ENCODE measurements at places on chromosomes 2 and 18.

DNA sequence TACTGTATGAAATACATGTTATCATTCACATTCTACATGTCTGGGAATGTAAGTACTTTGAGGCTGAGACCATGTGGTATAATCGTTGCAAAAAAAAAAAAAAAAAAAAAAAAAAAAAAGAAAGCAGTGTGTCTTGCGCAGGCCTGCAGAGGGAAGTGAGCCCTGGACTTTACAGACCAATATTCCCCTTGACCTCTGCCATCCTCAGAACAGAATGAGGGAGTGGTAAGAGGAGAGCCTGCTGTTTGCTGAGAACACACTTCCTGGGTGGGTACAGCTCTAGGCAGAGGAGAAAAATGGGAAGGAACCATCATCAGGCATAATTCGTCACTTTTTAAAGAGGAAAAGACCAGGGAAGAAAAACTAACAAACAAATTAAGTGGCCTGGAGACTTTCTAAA, 28.8 kb upstream of the TBC1D8 start:
- no peak for DNase-seq

GRCh38 chr2:163259489-163259888, 420.9 kb upstream of the KCNH7 start:
- no peak for DNase-seq

DNA sequence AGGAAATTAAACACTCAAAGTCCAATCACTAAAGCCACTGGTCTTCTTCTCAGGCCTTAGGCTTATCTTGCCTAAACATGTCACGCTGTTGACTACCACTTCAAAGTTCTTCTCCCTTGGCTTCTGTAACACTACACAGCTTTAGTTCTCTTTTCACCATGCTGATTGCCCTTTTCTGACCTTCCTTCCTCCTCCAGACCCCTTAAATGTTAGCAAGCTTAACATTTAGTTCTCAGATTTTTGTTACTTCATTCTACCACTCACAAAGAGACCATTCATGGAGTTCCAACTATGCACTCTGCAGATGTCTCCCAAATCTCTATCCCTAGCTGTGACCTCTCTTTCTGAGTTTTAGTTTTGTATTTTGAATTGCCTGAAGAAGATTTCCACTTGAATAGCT, 64.4 kb downstream of the TTC21B start:
- DNase-seq, result no peak

DNA sequence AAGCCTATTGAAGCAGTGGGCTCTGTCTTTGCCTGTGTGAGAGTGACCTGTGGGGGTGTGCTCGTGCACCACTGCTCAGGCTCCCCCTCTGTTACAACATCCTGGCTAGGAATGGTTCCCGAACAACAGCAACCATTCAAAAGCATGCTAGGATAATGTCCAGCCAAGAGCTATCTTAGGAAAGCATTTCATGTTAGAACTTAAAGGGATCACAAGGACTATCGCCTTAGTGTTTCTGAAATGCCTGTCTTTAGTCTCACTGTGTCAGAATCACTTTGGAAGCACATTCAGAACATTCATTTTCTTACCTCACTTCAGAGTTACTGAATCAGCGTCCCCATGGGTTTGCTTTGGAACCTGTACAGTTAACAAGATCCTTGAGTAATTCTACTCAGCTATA, 134.9 kb upstream of the DSEL start:
- DNase-seq, result no peak

GRCh38 chr2:44560941-44561340, 199.2 kb downstream of the CAMKMT start:
- DNase-seq, result no peak

GRCh38 chr2:204917089-204917701, 371.9 kb downstream of the PARD3B start:
- DNase-seq, result no peak

GRCh38 chr18:21897811-21898210, 157.2 kb downstream of the MIB1 start:
- DNase-seq, result peak; percentile 16

- DNase-seq, result no peak
Observed at GRCh38 chr18:28136071-28136470, 40.9 kb downstream of the CDH2 start.

DNA sequence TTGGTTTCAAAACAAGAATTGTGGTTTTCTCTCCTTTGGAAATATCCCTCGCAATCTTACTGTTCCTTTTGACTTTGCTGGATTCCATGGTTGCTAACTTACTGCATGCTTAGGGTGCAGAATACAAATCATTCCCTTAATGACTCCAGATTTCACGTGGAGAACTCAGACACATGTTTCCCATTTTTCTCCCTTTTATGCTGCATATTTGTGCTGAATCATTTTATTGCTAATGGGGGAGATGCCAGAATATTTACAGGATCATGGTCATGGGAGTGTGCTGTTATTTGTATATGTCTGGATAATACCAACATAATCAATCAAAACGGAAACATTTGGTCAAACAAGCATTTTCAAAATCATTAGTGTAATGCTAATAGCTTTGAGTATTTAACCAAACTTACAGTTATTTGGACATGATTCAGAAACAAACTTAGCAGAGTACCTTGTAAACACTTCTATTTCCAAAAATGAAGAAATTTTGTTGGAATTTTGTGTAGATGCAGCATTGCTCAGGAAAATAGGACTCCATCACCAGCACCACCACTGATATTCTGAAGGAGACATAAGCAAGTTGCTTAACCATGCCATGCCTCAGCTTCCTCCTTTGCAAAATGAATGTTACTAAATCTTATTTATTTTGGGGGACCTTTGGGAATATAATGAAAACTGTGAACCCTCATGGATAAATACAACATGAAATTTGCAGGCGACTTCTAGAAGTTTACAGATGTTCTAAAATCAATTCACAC, 122.5 kb upstream of the RND3 start:
- no peak for DNase-seq

- peak; percentile 21 for DNase-seq
Observed at GRCh38 chr2:197130318-197130717, 180.3 kb downstream of the ANKRD44 start.

GRCh38 chr2:184692141-184692734, 93.9 kb downstream of the ZNF804A start:
- DNase-seq, result no peak

- no peak for DNase-seq
Observed at GRCh38 chr2:26854283-26854827, 6.4 kb downstream of the DPYSL5 start.

GRCh38 chr2:108536133-108536780, 2.0 kb downstream of the LIMS1 start:
- DNase-seq, result no peak

DNA sequence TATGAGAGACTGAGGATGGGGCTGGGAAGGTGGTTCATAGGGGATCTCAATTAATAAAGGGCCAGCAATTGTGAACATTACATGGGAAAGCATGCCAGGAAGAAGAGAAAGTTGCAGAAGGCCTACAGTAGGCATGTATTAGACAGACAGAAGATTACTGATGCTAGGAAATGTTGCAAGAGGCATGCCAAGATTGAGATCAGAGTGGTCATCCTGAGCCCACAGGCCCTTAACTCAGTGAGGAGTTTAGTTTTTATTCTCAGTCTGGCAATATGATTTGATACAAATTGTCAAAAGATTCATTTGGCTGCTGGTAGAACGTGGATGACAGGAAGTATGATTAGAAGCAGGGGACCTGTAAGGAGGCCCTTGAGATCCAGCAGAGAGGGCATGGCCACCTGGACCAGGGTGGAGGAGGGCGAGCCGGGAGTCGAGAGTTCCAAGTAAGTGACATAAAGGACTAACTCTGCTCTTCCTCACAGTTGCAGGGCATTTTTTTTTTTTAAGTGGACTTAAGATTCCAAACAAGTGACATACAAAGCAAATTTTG, 54.9 kb downstream of the EPHA4 start:
- DNase-seq, result no peak

DNA sequence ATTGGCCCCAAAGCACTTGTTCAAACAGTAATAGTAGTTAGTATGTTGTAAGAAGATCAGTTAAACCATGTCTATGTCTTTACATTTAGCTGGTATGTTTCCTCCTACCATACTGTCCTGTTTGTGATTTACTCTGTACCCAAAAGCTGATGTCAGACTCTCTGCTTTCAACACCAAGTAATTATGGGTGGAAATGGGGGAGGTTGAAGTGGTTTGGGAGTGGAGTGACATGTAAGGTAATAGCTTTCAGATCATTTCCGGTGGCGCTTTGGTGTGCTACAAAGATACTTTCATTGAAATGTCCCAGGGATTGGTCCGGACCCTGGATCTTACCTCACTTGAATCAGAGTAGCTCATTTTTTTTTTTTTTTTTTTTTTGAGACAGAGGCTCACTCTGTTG, 39.7 kb upstream of the TGIF1 start:
- DNase-seq, result no peak

GRCh38 chr18:77044866-77045664, 87.5 kb downstream of the MBP start:
- no peak for DNase-seq

DNA sequence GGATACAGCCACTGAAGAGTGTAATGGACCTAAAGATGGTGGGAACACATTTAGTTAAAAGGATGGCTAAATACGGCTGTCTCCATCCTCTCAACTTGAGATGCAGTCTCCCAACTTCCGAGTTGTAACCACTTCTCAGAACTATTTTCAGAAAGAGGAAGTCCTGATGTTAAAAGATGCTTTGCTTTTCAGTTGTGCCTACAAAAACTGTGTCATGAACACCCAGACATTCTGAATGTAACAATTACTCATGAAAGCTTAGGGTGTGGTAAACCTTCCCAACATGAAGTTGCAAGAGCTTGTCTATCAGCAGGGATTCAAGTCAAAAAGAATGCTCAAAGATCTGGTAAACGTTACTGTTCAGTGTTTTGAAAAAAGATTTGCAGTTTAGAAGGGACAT, 147.9 kb downstream of the DOCK10 start:
- DNase-seq, result no peak
